Activated CD8-positive, alpha-beta memory T cell treated with anti-CD3 and anti-CD28 coated beads, Interleukin-2, amount 10 ng/mL, durations not matched to agents 7 days and 5 days (primary cell): ENCODE measurements at places on chromosomes 4 and X.

- DNase-seq: no peak
- no peaks in the 10 kb centered on the region for H3K4me1 ChIP-seq
- no peak overlapping the region for H3K4me3 ChIP-seq
- H3K27me3 ChIP-seq: peaks cover 9% of the 10 kb centered on the region
- H3K36me3 ChIP-seq: no peaks in the 10 kb centered on the region
Observed at GRCh38 chr4:88985088-88985773, 71.8 kb downstream of the FAM13A start.

DNA sequence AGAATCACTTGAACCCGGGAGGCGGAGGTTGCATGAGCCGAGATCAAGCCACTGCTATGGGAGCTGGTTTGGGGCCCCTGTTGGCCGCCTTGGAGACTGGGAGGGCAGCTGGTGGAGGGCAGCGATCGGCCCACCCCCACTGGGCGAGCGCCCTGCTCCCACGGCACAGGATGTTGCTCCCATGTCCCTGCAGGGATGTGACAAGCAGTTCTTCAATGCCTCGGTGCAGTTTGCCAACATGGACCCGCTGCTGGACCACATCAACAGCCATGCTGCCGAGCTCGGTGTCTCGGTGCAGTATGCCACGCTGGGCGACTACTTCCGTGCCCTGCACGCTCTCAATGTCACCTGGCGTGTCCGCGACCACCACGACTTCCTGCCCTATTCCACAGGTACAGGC lies 19.4 kb downstream of the MAN2B2 start:
- peaks cover 3% of the 10 kb centered on the region for H3K36me3 ChIP-seq
- H3K4me3 ChIP-seq: no peak overlapping the region
- no peaks in the 10 kb centered on the region for H3K4me1 ChIP-seq
- no peak overlapping the region for H3K27ac ChIP-seq

DNA sequence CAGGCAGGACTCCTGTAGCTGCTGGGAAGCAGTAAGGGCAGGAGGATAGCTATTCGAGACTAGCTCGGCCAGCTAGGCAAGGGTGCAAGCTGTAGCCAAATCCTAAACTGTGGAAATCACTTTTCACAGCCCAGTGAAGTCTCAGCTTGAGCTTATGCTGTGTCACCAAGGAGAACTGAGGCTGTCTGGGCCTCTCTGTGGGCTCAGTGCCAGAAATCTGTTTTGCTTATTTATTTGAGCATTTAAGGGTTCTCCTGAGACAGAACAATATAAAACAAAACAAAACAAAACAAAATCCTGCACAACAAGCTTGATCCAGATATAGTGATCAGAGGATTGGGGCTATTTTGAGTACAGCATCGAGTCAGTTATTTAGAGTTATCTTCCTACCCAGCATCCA lies 97.5 kb downstream of the FANCB start:
- no peaks in the 10 kb centered on the region for H3K27me3 ChIP-seq
- H3K36me3 ChIP-seq: no peaks in the 10 kb centered on the region
- H3K4me1 ChIP-seq: no peaks in the 10 kb centered on the region

DNA sequence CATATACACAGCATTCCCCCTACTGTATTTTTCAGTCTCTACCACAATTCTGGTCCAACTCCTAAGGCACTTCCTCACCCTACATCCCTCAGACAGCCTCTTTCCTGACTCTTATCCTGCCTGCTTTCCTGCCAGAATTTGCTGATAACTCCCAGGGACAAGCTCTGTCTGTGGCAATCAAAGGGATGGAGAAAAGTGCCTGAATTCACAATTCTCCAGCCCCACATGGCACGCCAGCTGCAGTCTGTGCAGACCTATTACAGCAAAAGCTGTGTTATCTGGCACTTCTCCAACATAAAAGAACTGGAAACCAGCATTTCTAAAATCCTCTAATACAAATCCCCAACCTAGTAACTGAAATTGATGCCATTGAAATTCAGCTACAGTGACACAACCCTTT lies 404.8 kb downstream of the KLHL13 start:
- H3K27ac ChIP-seq: no peak overlapping the region
- H3K4me3 ChIP-seq: no peak overlapping the region
- no peaks in the 10 kb centered on the region for H3K27me3 ChIP-seq
- no peak for DNase-seq
- H3K36me3 ChIP-seq: no peaks in the 10 kb centered on the region

GRCh38 chr4:150008546-150008945 lies 69.7 kb upstream of the DCLK2 start:
- H3K4me1 ChIP-seq: no peaks in the 10 kb centered on the region
- H3K27ac ChIP-seq: no peak overlapping the region
- no peaks in the 10 kb centered on the region for H3K36me3 ChIP-seq
- H3K27me3 ChIP-seq: peaks cover 20% of the 10 kb centered on the region
